ENCODE measurements at places on chromosomes 16 and 17. TPM values are rescaled to one million over a fixed set of nuclear protein-coding genes. Genes with fewer than 3 reads are reported as not detected.

Gene STH
- total RNA-seq, result not detected

Gene NLRC3
- not detected for total RNA-seq

Gene SMG1
- total RNA-seq, result 28.8 TPM

Gene PRSS53
- 1.8 TPM for total RNA-seq

Gene MRM1
- total RNA-seq, result 19.9 TPM

Data from A549 treated with DMSO at 1 μM for 4 hours (cell line).